Osteocyte (in vitro differentiated cells): ENCODE measurements at places on chromosomes 11 and 22.
A peak's percentile ranks its signal among the peaks of the same experiment; 100 is the strongest.

- DNase-seq: no peak
Observed at GRCh38 chr11:47051217-47051616, 114.7 kb downstream of the CSTPP1 start.

DNA sequence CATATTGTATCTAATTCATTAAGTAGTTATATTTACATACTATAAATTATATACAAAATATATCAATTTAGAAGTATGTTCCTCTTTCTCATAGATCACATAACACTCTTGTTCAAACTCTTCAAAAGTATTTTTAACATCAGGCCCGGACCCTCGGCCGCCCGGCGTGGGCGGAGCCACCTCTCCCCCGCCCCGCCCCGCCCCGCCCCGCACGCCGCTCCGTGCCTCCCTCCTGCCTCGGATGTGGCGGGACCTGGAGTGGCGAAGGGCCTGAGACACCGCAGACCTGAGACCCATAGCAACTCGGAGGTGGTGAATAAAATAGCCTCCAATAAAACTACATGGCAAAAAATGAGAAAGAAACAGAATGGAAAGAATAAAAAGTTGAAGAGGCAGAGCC, 105.9 kb upstream of the BDNF start:
- no peak for DNase-seq

DNA sequence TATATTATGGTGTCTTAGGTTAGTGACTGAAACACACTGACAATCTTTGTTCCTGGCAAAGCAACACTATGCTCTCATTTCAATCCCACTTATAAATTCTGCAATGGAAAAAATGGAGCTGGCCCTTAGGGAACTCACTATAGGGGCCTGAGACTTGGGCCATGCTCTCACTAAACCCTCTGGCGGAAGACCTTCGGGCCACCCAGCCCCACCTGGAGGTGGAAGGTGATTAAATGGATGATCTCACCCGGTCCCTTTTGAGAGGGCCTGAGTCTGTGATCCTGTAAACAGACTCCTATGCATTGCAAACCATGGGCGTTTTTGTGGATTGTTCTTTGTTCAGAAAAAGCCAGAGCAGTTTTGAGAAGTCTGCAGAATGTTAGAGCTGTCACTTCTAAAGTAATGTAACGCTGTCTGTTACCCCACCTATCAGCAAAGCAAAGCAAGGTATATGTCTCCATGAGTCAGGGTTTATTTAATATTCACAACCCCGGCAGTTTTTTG, 17.0 kb upstream of the CDON start:
- DNase-seq: no peak

- no peak for DNase-seq
Observed at GRCh38 chr22:36317658-36318271, 64.8 kb downstream of the APOL1 start.

- DNase-seq: no peak
Observed at GRCh38 chr11:61265357-61265756, 24.4 kb downstream of the PGA5 start.

DNA sequence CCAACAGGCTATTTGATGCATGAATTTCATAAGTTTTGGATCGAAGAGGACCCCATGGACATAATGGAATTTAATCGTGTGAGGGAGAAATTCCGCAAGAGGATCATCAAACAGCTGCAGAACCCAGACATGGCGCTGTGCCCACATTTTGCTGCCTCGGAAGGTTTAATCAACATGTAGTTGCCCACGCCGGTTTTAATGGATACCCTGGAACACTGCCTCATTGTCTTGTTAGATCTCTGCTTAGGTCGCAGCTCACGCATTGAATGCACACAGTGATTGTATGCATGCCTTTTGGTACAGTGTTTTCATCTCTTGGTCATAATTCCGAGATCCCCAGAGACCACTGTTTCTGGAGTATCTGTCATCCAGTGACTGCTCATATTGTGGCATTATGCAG, 46.8 kb downstream of the SLN start:
- no peak for DNase-seq

GRCh38 chr22:44338177-44338810, 25.5 kb upstream of the SHISAL1 start:
- no peak for DNase-seq

DNA sequence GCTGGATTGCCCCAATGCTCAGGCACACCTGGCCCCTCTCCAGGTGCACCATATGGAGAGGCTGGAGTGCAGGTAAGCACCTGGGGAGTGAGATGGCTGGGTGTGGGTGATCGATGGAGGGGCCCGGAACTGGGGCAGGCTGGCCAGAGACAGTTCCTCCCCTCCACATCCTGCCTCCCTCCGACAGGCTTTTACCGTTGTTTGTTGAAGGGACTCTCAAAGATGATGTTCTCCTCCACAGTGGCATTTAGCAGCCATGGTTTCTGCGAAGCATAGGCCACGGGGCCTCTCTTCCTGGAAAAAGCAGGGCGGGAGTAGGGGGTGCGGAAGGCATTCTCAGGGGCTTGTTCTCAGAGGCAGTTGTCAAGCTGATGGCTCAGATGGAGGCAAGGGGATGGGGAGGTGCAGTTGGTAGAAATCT, 25.9 kb upstream of the KCNJ11 start:
- no peak for DNase-seq

DNA sequence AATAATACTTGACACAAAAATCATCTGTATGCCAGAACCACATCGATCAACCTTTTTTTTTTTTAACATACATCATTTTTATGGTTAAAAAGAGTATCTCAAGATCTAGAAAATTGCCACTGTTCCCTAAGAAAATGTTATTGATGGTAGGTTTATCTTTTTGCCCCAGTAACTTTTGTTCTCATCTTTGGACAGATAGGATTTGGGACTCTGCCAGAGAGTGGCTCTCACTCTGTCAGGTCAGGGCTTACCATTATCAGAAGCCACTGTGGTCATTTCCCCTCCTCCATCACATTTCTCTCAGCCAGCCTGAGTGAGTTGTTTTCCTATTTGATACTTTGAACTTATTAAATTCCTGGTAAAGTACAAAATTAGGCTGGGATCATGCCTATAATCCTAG, 47.9 kb upstream of the YWHAH start:
- DNase-seq: no peak

DNA sequence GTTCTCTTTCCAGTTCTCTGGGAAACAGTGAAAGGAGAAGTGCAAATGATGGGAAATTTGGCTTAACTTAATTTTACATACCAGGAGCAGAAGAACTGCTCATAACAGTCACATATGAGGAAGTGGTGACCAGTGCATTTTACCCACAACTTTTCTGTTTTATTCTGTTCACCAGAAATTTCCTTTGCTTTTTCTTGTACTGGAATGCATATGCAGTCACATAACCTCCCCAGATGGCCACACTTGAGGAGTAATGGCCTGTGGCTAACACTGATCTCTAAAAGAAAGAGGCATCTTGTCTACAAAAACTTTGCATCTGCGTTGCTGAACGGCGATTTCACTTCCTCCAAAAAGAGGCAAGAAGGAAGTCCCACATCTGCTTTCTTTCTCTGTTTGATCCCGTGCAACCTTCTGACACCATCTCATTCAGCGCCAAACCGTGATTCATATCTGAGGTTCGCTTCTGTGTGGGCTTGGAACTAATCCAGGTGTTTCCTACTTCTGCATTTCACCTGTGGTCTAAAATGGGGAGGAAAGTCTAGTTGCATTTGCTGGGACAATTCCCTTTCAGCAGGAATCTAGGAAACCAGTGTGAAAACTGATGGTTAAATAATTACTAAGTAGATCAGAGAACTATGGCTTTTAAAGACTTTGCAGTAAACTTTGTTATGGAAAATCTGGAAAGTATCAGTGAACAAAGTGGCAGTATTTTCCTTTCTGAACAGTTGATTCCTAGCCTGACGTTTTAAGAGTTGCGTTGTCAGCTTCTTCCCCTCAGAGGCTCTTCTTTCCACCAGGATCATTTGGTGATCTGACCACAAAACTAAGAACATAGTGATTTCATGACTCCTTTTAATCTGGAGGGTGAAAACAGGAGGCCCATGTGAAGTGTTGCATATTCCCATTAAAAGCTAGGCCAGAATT, 4.2 kb upstream of the MPEG1 start:
- DNase-seq: no peak

DNA sequence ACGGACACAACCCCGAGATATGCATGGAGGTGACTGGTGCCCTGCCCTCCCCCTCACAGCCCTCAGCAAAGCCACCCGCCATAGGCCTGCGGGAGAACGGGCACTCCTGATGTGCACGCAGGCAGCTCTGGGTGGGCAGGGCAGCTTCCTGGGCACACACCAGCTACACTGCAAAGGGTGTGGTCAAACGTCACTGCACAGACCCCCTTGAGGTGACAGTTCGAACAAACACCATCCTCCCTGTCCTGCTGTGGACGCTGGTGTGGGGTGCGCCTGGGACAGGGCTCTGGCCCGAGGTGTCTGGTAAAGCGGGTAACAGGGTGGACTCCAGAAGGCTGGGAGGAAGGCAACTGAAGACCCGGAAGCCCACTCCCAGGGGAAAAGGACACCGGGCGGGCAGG, 21.9 kb upstream of the MOB2 start:
- no peak for DNase-seq

- DNase-seq: no peak
Observed at GRCh38 chr11:79507706-79508105, 66.9 kb upstream of the TENM4 start.

DNA sequence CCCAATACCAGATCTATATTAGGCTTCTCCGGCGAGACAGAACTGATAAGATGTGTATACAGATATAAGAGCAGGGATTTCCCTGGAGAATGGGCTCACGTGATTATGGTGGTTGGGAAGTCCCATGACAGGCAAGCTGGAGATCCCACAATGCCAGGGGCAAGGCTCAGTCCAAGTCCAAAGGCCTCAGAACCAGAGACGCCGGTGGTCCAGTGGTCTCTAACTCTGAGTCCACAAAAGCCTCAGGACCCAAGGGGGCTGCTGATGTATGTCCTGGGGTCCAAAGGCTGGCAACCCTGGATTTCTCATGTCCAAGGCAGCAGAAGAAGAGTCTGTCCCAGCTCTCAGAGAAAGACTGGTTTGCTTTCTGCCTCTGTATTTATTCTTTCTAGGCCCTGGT, 15.8 kb upstream of the OSBPL5 start:
- no peak for DNase-seq

- DNase-seq: no peak
Observed at GRCh38 chr11:73184953-73185671, 33.0 kb upstream of the P2RY2 start.

DNA sequence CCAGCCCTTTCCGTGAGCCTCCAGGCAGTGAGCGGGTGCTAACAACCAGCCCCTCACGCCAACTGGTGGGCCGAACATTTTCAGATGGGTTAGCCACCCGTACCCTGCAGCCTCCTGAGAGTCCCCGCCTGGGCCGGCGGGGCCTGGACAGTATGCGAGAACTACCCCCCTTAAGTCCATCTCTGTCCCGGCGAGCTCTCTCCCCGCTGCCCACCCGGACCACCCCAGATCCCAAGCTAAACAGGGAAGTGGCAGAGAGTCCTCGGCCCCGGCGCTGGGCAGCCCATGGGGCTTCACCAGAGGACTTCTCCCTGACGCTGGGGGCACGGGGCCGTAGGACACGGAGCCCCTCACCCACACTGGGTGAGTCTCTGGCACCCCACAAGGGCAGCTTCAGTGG, 20.6 kb downstream of the PHLDB1 start:
- DNase-seq: no peak

DNA sequence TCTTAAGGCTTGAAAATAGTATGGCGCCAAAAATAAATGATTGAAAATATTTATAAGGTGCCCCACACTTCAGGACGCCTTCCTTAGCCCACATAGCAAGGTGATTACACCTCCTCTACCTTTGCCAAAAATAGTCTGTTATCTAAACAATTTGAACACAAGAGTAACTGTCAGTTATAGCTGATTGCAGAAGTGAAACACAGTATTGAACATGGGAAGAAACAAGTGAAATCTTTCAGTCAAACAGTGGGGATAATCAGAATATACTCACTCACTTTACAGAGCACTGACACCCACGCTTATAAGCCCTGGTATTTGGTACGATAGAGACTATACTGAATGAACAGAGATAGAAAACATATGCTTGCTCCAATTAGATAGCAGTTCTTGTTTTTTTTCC, 203.1 kb downstream of the RAB38 start:
- DNase-seq: no peak

GRCh38 chr22:19756288-19757128, 4.1 kb upstream of the TBX1 start:
- DNase-seq: no peak

DNA sequence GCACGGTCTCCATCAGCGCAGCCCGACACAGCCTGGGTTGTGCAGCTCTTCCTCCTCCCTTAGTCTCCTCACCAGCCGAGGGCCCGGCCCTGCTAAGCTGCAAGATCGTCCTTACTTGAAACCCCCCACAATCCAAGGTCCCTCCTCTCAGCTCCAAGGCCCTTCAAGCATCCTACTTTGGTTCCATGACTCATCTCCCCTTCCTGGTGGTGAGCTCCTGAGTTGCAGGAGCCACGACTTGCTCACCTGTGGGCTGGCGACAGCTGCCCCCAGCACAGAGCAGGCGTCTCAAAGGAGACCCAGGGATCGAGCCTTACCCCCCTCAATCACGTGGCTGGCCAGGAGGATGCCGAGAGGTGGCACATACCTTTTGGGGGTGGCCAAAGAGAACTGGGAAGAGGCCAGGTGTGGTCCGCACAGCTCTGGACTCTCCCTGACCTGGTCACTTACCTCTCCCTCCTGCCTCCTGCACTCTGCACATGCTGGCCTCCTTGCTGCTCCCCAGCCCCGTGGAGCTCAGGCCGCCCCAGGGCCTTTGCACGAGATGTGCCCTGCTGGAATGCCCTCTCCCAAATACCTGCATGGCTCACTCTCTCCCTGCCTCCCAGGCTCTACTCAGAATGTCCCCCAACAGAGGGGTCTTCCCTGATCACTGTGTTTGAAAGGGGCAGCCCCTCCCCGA, 35.2 kb upstream of the FADD start:
- no peak for DNase-seq

DNA sequence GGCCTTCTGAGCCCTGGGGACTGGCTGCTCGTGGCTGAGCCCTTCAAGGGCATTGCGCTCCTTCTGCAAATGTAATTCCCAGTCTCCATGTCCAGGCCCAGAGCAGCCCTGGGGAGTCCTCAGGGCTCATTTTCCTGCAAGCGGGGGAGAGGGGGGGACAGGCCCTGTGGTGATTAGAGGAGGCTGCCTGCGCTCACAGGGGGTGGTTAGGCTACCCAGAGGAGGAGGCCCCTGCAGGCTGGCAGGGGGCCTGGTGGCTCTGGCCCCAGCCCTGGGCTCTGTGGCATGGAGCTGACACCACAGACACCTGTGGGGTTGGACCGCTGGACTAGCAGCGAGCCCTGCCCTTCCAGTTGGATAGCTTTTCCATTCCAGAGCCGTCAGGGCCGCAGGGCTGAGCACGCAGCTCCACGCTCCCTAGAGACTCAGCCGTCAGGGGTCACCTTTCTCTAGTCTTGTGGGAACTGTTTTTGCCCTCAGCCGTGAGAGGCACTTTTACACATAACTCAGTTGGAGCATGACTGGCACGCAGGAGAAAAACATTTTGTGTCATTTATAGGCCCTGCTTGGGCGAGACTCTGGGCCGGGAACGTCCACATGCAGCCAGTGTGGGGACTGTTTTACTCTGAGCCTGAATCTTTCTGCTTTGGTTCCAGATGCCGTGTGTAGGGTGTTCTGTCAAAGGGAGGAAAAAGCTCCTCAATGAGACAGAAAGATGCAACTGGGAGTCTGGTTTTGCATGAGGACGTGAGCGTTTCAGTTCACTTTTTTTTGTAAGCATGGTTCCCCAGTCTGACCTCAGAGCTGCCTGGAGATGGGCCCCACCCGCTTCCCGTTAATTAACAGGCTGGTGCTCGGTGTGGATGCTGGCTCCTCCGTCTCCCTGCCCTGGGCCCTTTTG, 58.1 kb downstream of the LRP5 start:
- peak; percentile 91 for DNase-seq

- no peak for DNase-seq
Observed at GRCh38 chr11:43557553-43558110, 122.9 kb upstream of the HSD17B12 start.

GRCh38 chr22:42202669-42203068, 67.8 kb downstream of the TCF20 start:
- no peak for DNase-seq
